Activated CD4-positive, CD25-positive, alpha-beta regulatory T cell (primary cell): ENCODE measurements at places on chromosomes 6 and 20.

DNA sequence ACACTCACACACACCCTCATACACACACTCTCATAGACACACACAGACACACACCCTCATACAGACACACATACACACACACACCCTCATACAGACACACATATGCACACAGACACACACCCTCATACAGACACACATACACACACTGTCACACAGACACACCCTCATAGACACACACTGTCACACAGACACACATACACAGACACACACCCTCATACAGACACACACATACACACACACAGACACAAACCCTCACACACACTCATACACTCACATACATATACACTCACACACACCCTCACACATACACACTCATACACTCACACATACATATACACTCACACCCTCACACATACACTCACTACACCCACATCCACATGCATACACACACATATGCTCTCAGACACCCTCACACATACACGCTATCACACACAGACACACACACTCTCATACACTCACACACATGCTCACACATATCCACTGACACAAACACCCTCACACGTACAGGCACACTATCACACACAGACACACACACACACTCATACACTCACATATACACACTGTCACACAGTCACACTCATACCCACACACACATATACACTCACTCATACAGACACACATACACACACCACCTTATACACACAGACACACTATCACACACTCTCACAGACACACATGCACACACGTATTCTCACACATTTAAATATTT is 9.1 kb downstream of the ADIG start:
- DNase-seq: no peak

GRCh38 chr6:95578106-95578410 is 723 bp downstream of the MANEA start:
- no peak for DNase-seq

DNA sequence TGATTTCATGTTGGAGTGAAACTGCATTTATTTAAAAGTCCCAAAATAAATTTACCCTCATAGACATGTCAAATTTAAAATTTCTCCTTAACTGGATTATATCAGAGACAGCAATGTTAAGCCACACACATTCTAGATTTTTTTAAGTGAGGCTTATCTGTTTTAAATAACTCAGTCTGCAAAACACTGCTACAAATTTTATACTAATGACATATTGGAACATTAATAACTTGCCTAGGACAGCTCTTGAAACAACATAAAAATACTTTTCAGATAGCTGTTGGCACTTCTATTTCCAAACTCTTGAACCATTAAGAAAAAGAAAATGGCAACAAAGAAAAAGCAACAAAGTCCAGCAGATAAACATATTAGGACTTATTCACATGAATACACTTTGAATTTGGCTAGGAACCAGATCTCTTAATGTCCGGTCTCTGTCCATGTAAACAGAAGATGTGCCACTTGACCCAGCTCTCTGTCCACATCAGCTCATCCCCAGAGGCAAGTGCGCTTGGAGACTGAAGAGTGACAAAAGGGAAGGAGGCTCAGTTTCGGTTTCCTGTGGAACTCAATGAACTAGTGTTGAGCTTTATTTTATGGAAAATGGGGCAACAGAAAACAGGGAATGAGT is 219.3 kb upstream of the THBS2 start:
- no peak for DNase-seq

DNA sequence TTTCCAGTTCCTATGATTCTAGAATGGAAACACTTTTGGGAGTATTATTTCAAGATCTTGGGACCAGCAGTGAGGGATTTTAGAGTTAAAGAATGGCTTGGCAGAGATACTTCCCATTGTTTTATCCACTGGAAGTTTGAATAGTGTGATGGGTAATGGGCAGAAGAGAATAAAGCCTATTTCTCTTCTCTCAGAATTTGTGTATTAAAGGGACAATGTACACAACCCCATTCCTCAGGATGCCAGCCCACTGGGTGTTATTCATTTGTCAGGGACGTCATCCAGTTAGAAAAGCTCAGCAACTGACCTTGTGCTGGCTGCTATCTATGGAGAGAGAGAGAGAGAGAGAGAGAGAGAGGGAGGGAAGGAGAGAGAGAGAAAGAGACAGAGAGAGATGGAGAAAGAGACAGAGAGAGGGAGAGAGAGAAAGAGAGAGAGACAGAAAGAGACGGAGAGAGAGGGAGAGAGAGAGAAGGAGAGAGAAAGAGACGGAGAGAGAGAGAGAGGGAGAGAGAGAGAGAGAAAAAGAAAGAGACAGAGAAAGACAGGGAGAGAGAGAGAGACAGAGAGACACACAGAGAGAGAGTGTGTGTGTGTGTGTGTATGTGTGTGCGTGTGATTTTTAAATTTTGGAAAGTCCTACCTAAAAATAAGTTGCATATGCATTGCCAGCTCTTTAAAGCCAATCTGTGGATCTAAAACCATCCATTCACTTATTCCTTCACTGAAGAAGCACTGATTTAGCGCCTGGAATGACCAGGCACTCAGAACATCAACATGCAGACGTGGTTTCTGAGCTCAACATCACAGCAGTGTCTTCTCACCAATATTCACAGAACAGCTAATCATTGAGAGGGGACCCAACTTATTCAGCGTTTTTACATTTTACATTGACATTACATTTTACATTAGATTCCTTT is 388.8 kb downstream of the THBS2 start:
- no peak for DNase-seq

DNA sequence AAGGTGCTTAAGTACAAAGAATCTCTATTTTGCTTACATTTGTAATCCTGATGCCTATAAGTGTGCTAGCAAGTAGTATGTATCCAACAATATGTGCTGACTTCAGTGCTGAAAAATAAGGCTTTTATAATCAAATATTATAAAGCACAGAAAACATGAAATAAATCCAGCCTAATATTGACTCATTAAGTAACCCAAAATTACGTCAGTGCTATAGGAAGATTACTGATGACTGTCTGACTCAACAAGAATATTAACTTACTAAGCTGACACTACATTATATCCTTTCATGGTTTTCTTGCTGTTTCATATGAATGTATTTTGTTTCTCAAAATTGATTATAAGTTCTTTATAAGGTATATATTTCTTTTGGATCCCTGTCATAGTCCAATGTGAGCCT is 76.1 kb downstream of the ME1 start:
- no peak for DNase-seq

- DNase-seq: no peak
Measured at GRCh38 chr20:31747640-31748039, 8.6 kb downstream of the TPX2 start.

- no peak for DNase-seq
Measured at GRCh38 chr20:35286077-35286898, 1.7 kb upstream of the EIF6 start.

DNA sequence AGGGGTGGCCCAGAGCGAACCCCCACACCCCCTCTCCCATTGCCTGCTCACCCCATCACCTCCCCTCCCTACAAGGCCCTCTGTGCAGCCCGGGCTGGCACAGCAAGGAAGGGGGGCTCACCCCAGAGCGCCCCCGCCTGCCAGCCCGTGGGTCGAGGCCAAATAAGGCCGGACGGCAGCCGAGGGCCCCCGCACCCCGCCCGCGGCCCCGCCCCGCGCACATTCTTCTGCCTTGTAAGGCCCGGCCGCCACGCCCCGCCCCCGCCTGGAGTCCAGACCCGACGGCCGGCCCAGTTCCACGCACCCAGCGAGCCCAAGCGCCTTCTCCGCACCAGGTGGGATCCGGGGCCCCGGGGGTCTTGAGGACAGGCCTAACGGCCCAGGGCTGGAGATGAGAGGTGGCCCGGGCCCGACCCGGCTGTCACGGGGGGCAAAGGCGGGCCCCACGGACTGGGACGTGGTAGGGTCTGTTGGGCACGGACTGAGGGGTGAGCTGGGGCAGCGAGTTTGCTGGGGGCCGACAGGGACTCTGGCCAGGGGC is at the start of gene MYL9:
Gene MYL9, plus strand, starts transcription at position 293 of the 541 bp plus-strand sequence. CDS start 3,366 bp downstream, outside the sequence.
- no peak for DNase-seq

GRCh38 chr6:113719545-113719944 is 137.6 kb upstream of the MARCKS start:
- DNase-seq: no peak

GRCh38 chr6:15533379-15534026 is 129.3 kb downstream of the DTNBP1 start:
- no peak for DNase-seq

GRCh38 chr6:108895571-108895970 is 47.3 kb downstream of the ARMC2 start:
- DNase-seq: no peak

DNA sequence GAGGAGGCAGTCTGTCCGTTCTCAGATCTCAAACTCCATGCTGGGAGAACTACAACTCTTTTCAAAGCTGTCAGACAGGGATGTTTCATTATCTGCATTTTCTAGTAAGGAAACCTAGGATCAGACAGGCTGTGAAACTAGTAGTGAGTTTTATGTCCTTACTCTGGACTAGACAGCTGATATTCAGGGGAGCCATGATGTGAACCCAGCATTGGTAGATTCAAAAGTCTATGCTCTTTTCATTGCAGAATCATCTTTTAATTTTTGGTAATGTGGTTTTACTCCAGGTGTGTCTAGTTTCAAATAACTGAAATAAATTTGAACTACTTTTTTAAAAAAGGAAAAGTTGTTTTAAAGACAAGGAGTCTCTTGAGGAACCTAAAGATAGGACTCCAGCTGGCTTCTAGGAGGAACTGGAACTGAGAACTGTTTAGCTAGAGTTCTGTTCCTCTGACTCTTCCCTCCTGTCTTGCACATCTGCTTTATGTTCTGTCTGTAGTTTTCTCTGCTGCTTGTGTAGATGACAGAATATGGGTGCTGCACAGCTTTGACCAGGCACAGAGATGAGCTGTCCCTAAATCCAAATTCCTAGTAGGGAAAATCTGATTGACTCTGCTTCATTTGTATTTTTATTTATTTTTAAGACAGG is 27.8 kb upstream of the RNF144B start:
- DNase-seq: no peak

DNA sequence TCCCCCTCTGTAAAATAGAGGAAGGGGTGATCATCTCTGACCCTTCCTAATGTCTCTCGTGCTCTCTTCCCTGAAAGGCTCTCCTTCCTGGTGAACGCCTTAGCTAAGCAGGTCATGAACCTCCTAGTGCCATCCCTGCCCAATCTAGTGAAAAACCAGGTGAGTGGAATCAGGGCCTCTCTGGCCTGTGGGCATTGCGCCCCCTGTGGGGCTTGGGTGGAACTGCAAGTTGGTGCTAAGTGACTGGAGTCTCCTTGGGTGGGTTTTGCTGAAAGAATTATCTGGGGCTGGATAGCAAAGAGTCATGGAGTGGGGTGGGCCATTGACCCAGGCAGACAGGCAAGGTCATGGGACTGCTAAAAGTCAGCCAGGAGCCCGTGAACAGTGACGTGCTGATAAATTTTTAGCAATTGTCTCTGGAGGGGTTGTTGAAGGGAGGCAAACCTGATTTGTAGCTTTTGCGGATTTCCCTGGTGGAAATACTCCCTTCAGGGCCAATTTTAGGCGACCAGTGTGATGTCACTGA is 8.9 kb downstream of the BPIFB1 start:
- DNase-seq: peak; percentile 21

- no peak for DNase-seq
Measured at GRCh38 chr20:32056708-32057483, 4.9 kb downstream of the HCK start.

GRCh38 chr20:9027626-9028025 is 41.3 kb upstream of the PLCB4 start:
- DNase-seq: no peak

GRCh38 chr6:12291071-12291838 is 1.1 kb downstream of the EDN1 start:
- no peak for DNase-seq

- no peak for DNase-seq
Measured at GRCh38 chr6:40894962-40895799, 143.8 kb downstream of the UNC5CL start.

DNA sequence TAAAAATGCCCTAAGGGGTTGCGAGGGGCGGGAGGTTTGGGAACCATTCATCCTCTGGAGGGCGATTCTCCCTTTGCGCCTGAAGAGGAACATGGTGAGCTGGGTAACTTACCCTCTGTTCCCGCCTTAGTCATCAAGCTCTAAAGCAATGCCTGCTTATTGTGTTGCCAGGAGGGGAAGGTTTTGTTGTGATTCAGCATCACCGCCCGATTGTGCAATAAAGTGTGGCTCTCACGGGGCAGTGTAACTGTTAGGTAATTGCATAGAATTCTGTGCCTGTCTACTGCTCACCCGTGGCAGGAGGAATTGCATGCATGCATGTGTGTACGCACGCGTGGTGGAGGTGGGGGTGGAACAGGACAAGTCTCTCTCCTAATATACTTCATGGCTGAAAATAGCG is 95.5 kb upstream of the AGPAT4 start:
- DNase-seq: no peak

GRCh38 chr6:53750052-53750650 is 44.7 kb upstream of the LRRC1 start:
- DNase-seq: no peak

GRCh38 chr6:118768904-118769325 is 117.5 kb upstream of the CEP85L start:
- DNase-seq: no peak

DNA sequence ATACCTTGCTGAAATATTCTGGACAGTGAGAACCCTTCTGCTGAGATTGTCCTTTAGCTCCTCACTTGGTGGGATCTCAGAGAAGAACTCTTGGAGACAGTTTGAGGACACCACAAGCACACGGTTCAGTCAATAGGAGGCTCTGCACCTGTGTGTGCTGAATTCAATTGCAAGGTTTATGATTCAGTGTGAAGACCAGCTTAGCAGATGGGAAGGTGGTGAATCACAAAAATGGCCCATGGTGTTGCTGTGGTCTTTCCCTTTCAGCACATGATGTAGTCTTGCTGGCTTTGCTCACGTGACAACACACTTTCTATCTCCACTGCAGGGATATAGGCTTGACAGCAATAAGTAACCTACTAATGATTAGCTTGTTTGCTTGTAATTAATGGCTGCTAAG is 270.3 kb downstream of the SLC24A3 start:
- DNase-seq: no peak

- DNase-seq: no peak
Measured at GRCh38 chr6:140478631-140479030, 1104.2 kb upstream of the CITED2 start.

- DNase-seq: no peak
Measured at GRCh38 chr20:16747291-16747811, 807 bp upstream of the OTOR start.

GRCh38 chr20:59839400-59839799 is 94.0 kb downstream of the SYCP2 start:
- no peak for DNase-seq

GRCh38 chr6:56995347-56995902 is 40.5 kb downstream of the BEND6 start:
- no peak for DNase-seq
